Testis (tissue), 5 donors: ENCODE measurements at places on chromosomes 6 and 20. TPM values are rescaled to one million over a fixed set of nuclear protein-coding genes. Genes with fewer than 3 reads are reported as not detected.

- H3K27me3 ChIP-seq = no peaks in the 10 kb centered on the region
- no peak for DNase-seq
- H3K36me3 ChIP-seq = no peaks in the 10 kb centered on the region
- H3K4me3 ChIP-seq = no peak overlapping the region
These were observed 135.6 kb downstream of the MMS22L start for GRCh38 chr6:97147421-97147820.

GRCh38 chr6:21893793-21894192 is 300.2 kb downstream of the SOX4 start:
- DNase-seq = no peak
- no peaks in the 10 kb centered on the region for H3K36me3 ChIP-seq
- no peaks in the 10 kb centered on the region for H3K27me3 ChIP-seq
- H3K27ac ChIP-seq = no peak overlapping the region
- H3K4me1 ChIP-seq = no peaks in the 10 kb centered on the region
- H3K4me3 ChIP-seq = no peak overlapping the region

DNA sequence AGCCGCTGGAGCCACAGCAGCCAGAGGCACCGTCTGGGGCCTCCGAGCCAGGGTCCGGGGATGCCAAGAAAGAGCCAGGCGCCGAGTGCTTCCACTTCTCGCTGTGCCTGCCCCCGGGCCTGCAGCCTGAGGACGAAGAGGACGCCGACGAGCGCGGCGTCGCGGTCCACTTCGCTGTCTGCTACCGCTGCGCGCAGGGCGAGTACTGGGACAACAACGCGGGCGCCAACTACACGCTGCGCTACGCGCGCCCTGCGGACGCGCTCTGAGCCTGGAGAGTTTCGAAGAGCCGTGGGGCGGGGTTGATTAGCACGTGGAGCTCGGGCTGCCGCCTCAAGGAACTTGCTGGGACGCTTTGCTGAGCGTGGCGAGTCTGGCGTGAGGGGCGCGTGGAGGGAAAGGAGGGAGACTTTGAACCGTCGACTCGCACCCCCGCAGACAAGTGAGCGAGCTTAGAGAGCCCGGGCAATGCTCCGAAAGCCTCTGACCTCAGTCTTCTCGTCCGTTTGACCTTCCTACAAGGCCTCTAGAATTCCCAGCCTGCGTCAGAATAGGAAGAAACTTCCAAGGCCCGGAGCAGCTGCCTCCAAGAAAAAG is 1.3 kb downstream of the PPP1R3G start:
- H3K27ac ChIP-seq = peak overlapping the region; percentile 70
- no peaks in the 10 kb centered on the region for H3K36me3 ChIP-seq
- peak; percentile 43 for DNase-seq
- no peaks in the 10 kb centered on the region for H3K27me3 ChIP-seq
- peaks cover 7% of the 10 kb centered on the region for H3K4me1 ChIP-seq

DNA sequence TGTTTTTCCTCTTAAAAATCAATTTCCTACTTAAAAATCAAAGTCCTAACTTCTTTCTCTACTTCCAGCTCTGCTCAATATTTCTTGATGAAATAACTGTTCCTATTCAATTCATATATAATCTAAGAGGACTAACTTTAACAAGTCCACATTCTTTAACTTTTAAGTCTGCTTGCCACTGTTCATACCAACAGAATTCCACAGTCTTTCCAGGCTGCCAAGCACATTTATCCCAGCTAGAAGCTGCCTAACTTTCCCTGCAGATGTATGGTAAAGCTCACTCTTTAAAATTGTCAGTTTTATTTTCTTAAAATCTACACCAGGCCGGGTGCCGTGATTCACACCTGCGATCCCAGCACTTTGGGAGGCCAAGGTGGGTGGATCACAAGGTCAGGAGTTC is 11.5 kb downstream of the CALHM6 start:
- H3K4me3 ChIP-seq = no peak overlapping the region
- no peak overlapping the region for H3K27ac ChIP-seq
- H3K36me3 ChIP-seq = no peaks in the 10 kb centered on the region

GRCh38 chr6:144471986-144472385 is 186.9 kb downstream of the UTRN start:
- no peaks in the 10 kb centered on the region for H3K27me3 ChIP-seq
- H3K4me3 ChIP-seq = no peak overlapping the region
- no peaks in the 10 kb centered on the region for H3K4me1 ChIP-seq
- H3K36me3 ChIP-seq = no peaks in the 10 kb centered on the region
- H3K27ac ChIP-seq = no peak overlapping the region
- no peak for DNase-seq

DNA sequence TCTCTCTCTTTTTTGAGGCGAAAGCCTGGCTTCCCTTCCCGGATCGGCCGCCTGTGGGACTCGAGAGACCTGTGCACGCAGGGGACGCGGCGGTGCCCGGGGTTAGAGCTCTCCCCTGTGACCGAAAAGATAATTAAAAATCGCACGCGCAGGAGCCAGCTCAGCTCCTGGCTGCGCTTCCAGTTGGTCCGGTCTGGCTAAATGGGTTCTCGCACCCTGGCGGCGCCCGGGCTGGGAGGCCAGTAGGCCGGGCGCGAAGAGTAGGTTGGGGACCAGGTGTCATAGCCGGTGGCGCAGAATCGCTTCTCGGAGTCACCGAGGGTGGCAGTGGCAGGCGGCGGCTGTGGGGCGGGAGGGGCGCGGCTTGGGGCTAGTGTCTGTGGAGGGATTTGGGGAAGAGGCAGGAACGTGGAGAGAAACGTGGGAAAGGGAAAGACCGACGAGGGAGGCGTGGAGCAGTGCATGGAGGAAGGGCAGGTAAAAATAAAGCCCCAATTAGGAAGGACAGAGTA is 41.9 kb upstream of the SUPT3H start:
- H3K27me3 ChIP-seq = no peaks in the 10 kb centered on the region
- DNase-seq = peak; percentile 70
- peak overlapping the region; percentile 12 for H3K4me3 ChIP-seq

DNA sequence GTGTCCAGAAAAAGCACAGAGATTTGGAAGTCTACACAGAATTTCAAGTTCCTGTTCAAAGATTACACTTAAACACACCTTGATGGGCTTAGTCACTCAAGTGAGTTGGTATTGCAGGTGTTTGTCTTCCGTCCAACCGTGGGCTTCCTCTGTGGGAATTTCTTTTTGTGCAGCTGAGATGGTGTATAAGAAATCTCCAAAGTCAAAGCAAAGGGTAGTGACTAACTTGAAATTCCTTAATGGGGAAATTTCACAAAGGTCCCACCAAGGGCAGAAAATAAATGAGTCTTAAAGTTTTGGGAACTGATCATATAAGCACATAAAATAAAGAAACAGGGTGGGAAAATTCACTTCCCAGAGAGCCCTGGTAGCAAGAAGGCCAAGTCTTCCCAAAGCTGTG is 102.0 kb upstream of the TNFAIP3 start:
- DNase-seq = no peak
- no peak overlapping the region for H3K27ac ChIP-seq
- H3K4me1 ChIP-seq = no peaks in the 10 kb centered on the region
- no peak overlapping the region for H3K4me3 ChIP-seq

DNA sequence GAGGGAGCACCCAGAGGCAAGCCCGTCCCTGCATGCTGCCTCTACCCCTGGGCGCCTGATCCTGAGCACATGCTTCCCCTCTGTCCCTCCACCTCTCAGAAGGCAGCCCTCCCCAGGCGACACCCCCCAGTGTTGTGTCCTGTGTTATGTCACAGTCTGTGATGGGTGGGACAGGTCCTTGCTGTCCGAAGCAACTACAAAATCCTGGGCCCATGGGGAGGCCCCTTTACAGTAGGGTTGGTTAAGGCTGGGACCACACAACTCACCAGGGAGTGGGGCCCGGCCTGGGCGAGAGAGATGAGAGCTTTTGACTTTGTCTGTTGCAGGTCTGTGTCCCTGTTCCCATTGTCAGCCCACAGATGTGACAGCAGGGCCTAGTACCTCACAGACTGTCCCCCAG is 78.0 kb downstream of the DHX35 start:
- no peaks in the 10 kb centered on the region for H3K27me3 ChIP-seq
- no peak overlapping the region for H3K27ac ChIP-seq
- H3K36me3 ChIP-seq = no peaks in the 10 kb centered on the region
- DNase-seq = no peak
- H3K4me3 ChIP-seq = no peak overlapping the region

GRCh38 chr6:114009192-114009591 is 38.2 kb upstream of the HDAC2 start:
- no peak for DNase-seq
- no peaks in the 10 kb centered on the region for H3K36me3 ChIP-seq
- H3K27me3 ChIP-seq = no peaks in the 10 kb centered on the region

- H3K4me3 ChIP-seq = no peak overlapping the region
- H3K27me3 ChIP-seq = no peaks in the 10 kb centered on the region
- H3K36me3 ChIP-seq = no peaks in the 10 kb centered on the region
- no peaks in the 10 kb centered on the region for H3K4me1 ChIP-seq
- no peak overlapping the region for H3K27ac ChIP-seq
These were observed 24.7 kb upstream of the MICB start for GRCh38 chr6:31473244-31473643.

GRCh38 chr20:3894796-3895195 is 5.6 kb downstream of the PANK2 start:
- no peaks in the 10 kb centered on the region for H3K36me3 ChIP-seq
- H3K27me3 ChIP-seq = no peaks in the 10 kb centered on the region
- H3K4me1 ChIP-seq = peaks cover 39% of the 10 kb centered on the region
- no peak overlapping the region for H3K4me3 ChIP-seq
- DNase-seq = no peak
- no peak overlapping the region for H3K27ac ChIP-seq

- no peak for DNase-seq
- no peak overlapping the region for H3K27ac ChIP-seq
- no peaks in the 10 kb centered on the region for H3K27me3 ChIP-seq
- no peaks in the 10 kb centered on the region for H3K4me1 ChIP-seq
- H3K4me3 ChIP-seq = no peak overlapping the region
These were observed 20.7 kb downstream of the FILIP1 start for GRCh38 chr6:75472885-75473284.

GRCh38 chr6:144931172-144932035 is 646.3 kb downstream of the UTRN start:
- peak; percentile 60 for DNase-seq
- no peak overlapping the region for H3K27ac ChIP-seq
- H3K27me3 ChIP-seq = no peaks in the 10 kb centered on the region
- H3K4me1 ChIP-seq = no peaks in the 10 kb centered on the region
- no peaks in the 10 kb centered on the region for H3K36me3 ChIP-seq
- no peak overlapping the region for H3K4me3 ChIP-seq

GRCh38 chr6:65633501-65633900 is 73.5 kb downstream of the EYS start:
- no peaks in the 10 kb centered on the region for H3K36me3 ChIP-seq
- H3K4me3 ChIP-seq = no peak overlapping the region
- no peak overlapping the region for H3K27ac ChIP-seq
- no peaks in the 10 kb centered on the region for H3K27me3 ChIP-seq
- DNase-seq = no peak
- no peaks in the 10 kb centered on the region for H3K4me1 ChIP-seq

GRCh38 chr6:53961679-53962370 is 149.4 kb upstream of the MLIP start:
- H3K36me3 ChIP-seq = no peaks in the 10 kb centered on the region

DNA sequence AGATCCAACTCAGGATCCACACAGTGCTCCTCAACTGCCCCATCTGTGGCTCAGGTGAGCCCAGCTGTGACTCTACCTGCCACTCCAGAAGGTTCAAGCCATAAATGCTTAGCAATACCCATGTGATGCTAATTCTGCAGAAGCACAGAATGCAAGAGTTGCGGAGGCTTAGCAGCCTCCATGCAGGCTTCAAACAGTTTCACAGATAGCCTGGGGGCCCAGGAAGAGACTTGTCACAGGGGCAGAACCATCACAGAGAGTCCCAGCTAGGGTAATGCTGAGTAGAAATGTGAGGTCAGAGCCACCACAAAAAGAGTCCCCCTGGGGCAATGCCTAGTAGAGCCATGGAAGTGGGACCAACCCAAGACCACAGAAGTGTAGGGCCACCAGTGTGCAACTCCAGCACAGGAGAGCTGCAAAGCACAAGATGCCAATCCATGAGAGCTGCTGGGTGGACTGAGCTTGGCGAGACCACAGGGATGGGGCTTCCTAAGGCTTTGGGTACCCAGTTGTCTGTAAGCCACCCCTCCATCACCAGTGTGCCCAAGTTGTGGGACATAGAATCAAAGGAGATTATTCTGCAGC is 283.9 kb downstream of the UBE3D start:
- no peak overlapping the region for H3K27ac ChIP-seq
- DNase-seq = no peak
- H3K4me3 ChIP-seq = no peak overlapping the region
- no peaks in the 10 kb centered on the region for H3K4me1 ChIP-seq
- no peaks in the 10 kb centered on the region for H3K27me3 ChIP-seq

DNA sequence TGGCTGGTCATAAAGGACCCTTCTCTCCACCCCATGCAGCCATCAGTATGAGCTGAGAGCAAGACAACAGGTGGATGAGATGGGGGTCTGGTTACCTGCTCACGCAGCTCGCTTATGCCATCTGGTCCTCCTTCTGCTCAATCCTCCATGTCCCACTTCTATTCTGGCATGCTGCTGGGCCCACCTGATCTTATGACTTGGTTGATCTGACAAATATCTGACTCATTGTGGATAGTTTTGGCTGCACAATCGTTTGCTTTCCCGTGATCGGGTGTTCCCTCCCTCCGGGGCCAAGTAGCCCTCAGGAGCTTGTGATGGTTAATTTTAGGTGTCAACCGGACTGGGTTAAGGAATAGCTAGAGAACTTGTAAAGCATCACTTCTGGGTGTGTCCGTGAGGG is 26.6 kb upstream of the ELMO2 start:
- no peak for DNase-seq
- H3K27me3 ChIP-seq = no peaks in the 10 kb centered on the region
- no peak overlapping the region for H3K27ac ChIP-seq
- peaks cover 5% of the 10 kb centered on the region for H3K4me1 ChIP-seq

DNA sequence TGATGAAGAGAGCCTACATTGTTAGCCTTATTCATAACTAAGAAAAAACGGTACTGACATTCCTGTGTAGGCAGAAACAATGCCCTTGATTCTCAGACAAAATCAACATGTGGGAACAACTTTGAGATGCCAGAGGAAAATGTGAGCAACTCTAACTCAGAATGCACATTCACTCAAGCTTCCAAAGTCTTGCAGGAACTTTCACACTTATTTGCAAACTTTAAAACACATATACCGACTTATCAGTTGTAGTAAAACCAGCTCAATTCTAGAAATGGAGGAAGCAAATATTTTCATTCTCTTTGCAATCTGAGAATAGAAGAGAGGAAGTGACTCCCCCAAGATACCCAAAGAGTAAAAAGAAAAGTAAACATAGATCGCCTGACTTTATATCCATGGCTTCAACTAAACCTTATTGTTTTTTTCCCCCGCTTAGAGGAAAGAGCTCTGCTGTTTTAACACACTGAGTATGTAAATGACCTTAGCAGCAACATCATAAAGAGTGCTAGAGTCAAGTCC is 117.6 kb downstream of the EPB41L2 start:
- no peak overlapping the region for H3K4me3 ChIP-seq
- no peaks in the 10 kb centered on the region for H3K27me3 ChIP-seq
- H3K36me3 ChIP-seq = no peaks in the 10 kb centered on the region

The GLP1R gene
- 0.31 TPM for total RNA-seq

The LBP gene
- 0.87 TPM for total RNA-seq

The ANKRD66 gene
- total RNA-seq = not detected

The ZCCHC3 gene
- total RNA-seq = 29.1 TPM

The BPI gene
- total RNA-seq = 17.5 TPM

The TRDN gene
- total RNA-seq = 3.7 TPM

The DEFB116 gene
- total RNA-seq = not detected

The HLA-DPA1 gene
- 26.5 TPM for total RNA-seq

The HTR1E gene
- 0.87 TPM for total RNA-seq

The LAMA2 gene
- 56.0 TPM for total RNA-seq

The WFDC10B gene
- total RNA-seq = 1.2 TPM
